ENCODE measurements at places on chromosomes 13 and 19.

DNA sequence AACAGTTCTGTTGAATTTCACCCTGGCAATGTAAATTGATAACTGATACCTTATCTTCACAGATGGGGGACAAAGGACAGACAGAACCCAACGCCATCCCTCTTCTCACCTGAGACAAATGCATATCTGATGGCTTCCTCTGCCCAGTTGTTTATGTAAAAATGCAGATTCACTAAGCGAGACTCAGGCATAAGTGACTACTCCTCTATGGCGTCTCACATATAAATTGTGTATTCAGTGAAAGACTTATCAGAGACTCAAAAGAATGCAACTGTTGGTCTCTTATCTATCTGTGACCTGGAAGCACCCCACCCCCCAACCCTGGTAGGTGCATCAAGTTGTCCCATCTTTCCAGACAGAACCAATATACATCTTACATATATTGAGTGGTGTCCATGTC lies 13.3 kb upstream of the CALM3 start:
- DNase-seq, result no peak

- no peak for DNase-seq
These were observed 6.2 kb downstream of the OCEL1 start for GRCh38 chr19:17232258-17232657.

GRCh38 chr13:69274231-69274630 lies 833.4 kb upstream of the ATXN8OS start:
- DNase-seq, result no peak

DNA sequence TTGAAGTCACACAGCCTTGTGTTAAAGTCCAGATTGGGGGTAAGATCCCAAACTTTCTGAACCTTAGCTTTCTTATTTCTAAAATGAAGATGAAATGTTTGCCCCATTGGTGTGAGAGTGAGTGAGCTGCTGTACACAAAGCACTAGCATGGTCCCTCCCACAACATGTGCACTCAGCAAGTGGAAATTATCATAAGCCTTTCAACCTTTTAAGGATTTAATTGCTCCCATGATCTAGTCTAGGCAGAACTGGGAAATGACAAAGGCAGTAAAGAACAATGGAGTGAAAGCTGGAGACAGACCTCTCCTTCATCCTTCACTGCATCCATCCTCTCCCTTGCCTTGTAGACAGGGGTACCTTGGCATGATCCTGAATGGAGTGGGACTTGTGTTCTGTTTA lies 76.0 kb upstream of the GPR12 start:
- no peak for DNase-seq

DNA sequence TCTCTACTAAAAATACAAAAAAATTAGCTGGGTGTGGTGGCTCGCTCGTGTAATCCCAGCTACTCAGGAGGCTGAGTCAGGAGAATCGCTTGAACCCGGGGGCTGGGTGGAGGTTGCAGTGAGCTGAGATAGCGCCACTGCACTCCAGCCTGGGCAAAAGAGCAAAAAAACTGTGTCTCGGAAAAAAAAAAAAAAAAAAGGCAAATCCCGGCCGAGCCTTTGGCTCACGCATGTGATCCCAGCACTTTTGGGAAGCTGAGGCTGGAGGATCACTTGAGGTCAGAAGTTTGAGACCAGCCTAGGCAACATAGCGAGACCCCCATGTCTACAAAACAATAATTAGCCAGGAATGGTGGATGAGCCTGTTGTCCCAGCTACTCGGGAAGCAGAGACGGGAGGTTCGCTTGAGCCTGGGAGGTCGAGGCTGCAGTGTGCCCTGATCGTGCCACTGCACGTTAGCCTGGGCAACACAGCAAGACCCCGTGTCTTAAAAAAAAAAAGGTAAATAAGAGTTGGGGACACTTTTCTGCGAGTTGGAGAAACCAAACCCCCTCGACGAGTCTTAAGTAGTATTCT lies 574 bp upstream of the GPX4 start:
- no peak for DNase-seq

DNA sequence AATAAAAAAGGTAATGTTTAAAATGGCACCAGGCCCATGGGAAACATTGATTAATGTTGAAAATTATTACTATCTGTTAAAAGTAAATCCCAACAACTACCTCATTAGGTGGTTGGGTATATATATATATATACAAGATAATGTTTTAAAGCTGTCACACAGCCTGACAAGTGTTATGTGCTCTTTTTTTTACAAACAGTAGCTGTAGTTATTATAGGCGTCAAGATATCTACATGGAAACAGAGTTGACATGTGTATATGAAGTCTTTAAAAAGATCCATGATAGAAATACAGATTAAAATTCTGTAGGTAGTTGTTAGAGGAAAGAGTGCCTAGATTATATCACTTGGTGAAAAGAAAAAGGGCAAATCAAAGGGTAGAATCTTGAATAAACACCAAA lies 279.9 kb downstream of the SLITRK6 start:
- DNase-seq, result no peak

DNA sequence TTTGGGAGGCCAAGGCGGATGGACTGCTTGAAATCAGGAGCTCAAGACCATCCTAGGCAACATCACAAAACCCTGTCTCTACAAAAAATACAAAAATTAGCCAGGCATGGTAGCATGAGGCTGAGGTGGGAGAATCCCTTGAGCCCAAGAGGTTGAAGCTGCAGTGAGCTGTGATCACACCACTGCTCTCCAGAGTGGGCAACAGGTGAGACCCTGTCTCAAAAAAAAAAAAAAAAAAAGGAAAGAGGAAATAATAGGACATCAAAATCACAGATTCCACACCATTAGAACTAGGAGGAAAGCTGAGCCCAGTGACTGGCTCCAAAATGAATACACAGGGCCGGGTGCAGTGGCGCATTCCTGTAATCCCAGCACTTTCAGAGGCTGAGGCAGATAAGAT lies 3.2 kb upstream of the ZNF8 start:
- no peak for DNase-seq

DNA sequence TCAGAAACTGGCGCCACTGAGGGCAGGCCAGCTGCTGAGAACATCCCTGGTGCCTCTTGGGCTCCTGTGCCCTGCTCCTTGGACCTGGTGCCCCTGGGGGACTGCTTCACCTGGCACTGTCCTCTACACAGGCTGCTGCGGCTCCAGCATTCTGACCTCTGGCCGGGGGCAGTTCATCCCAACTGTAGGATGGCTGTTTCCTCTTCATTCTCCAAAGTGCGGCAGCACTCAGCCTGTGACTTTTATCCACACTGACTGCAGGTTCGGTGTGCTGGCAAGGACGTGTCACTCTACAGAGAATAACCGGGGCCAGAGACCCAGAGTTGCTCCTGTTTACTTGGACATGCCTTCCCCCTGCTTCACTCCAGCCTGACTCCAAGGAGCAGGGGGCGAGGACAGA lies 7.6 kb upstream of the ANKRD10 start:
- no peak for DNase-seq

DNA sequence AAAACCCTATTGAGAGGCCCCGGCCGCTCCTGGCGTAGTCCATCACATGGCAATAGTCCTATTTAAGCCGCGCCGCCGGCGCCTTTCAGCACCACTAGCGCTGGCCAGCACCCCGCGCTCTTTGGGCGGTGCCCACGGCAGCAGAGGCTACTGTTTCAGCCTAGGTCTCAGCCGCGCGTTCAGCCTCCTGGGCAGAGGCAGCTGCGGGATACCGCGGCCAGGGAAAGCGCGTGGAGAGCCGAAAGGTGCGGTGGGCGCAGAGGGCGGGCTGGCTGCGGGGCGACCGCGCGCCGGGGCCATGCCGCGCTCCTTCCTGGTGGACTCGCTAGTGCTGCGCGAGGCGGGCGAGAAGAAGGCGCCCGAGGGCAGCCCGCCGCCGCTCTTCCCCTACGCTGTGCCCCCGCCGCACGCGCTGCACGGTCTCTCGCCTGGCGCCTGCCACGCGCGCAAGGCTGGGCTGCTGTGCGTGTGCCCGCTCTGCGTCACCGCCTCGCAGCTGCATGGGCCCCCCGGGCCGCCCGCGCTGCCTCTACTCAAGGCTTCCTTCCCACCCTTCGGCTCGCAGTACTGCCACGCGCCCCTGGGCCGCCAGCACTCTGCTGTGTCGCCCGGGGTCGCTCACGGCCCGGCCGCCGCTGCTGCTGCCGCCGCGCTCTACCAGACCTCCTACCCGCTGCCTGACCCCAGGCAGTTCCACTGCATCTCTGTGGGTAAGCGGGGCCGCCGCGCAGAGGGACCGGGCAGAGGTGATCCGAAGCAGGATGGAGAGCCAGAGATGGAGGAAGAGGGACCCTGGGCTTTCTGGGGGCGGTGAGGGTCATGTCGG lies at the start of gene GSX1:
Gene GSX1, plus strand, starts transcription at position 91 of the 826 bp plus-strand sequence. Its CDS starts 208 bp downstream, at position 299.
- DNase-seq, result no peak

DNA sequence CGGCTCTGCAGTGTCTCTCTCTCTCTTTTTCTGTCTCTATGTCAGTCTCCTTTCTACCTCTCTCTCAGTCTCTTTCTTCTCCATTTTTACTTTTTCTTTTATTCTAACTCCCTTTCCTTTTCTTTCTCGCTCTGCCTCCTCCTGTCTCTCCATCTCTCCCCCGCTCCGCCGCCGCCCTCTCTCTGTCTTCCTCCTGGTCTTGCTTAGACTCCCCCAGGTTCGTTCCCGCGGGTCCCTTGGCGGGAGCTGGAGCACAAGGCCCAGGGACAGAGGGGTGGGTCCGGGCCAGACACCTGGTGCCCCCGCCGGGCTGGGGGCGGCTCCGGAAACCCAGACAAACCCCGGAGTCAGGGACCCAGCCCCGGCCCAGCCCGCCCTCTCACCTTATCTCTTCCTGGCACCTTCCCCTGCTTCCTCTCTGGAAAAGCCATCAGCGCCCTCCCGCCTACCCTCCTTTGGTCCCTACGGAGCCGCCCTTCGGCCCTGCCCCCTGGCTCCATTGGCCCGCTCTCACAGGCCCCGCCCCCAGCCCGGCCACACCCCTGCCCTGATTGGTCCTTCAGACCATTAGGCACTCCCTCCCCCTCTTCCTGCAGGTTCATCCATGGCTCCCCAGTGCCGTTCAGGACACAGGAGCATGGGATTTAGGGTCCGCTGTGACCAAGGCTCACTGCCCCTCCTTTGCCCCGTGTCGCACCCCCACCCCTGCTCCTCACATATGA lies 15.4 kb upstream of the NOP53 start:
- DNase-seq, result no peak

DNA sequence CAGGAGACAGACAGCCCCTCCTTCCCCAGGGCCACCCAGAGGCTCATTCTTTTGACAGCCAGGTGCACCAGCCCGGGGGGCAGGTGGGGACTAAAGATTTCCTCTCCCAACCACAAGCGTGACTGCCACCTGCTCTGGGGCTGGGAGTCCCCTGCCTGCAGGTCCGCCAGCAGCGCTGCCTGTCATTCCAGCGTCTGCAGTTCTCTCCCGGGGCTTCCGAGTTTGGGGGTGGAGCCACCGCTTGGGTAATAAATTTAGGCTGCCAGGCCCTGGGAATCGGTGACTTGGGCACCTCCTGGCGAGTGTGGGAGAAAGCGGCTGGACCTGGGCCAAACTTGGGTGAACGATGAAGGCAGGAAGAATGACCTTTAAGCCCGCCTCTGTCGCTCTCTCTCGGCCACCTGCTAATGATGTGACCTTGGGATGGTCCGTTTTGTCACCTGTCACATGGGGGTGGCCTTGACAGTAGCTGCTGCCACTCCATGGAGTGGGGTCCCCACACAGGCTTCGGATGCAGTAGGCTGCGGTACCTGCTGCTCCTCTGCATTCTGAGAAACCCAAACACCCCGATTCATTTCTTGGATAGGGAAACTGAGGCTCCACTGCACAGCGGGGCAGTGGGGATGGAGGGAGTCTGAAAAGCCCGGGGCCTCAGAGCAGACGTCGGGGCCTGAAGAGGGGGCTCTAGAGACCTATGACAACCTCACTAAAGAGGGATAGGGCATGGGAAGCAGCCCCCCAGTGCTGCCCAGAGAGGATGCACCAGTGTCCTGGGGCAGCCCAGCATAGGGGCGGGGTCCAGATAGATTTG lies 12.8 kb downstream of the FUT6 start:
- no peak for DNase-seq

- DNase-seq, result no peak
These were observed 299.2 kb upstream of the DACH1 start for GRCh38 chr13:72166102-72166650.

DNA sequence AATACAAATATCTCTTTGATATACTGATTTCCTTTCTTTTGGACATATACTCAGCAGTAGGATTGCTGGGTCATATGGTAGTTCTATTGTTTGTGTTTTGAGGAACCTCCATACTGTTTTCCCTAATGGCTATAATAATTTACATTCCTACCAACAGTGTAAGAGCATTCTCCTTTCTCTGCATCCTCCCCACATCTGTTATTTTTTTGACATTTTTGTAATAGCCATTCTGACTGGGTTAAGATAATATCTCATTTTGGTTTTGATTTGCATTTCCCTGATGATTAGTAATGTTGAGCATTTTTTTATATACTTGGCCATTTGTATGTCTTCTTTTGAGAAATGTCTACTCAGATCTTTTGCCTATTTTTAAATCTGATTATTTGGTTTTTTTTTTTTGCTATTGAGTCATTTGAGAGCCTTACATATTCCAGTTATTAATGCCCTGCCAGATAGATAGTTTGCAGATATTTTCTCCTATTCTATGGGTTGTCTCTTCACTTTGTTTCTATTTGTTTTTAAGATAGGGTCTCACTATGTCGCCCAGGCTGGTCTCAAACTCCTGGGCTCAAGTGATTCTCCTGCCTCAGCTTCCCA lies 95.7 kb downstream of the FNDC3A start:
- no peak for DNase-seq

GRCh38 chr19:21084343-21084742 lies 2.3 kb downstream of the ZNF714 start:
- no peak for DNase-seq

DNA sequence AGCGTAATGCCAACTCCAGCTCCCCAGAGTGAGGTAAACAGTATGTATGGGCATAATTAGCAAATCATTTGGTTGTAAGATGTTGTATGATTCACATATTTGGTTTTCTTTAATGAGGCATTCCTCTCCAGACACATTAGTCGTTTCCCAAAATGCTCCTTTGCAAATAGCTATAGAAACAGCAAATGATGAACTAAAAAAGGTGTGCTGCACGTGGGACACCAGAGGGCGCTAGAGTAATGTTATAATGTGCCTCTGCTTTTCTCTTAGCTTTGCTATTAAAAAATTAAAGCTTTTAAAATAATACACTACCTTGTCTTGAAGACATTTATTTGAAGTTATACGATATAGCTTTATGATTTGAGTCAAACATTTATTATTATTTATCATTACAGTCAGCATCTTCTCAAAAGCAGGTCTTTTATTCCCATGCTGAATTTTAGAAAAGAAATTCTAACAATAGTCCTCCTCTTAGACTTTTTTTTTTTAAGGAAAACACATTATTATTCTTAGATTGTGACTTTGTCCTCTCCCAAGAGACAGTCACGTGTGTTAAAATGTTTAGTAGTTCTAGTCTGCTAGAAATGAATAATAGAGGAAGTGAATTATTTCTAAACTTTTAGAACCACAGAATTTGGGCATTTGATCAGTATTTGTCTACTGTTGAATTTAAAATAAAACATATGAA lies 121.6 kb upstream of the FRY start:
- DNase-seq, result peak; percentile 39

- DNase-seq, result no peak
These were observed 28.1 kb downstream of the RANBP3 start for GRCh38 chr19:5949792-5950305.

GRCh38 chr13:71290963-71291841 lies 575.8 kb downstream of the DACH1 start:
- peak; percentile 20 for DNase-seq

All from activated T-cell treated with anti-CD3 and anti-CD28 coated beads for 4 hours (primary cell).